ENCODE measurements at places on chromosomes 4 and X. TPM values are rescaled to one million over a fixed set of nuclear protein-coding genes. Genes with fewer than 3 reads are reported as not detected.

The ARSJ gene
- not detected for total RNA-seq

The ZFP92 gene
- total RNA-seq, result 1.7 TPM

The BCORL1 gene
- total RNA-seq, result 10.2 TPM

The CLDN34 gene
- not detected for total RNA-seq

The RBM47 gene
- total RNA-seq, result 2.2 TPM

The PCDH18 gene
- not detected for total RNA-seq

The AMOT gene
- 0.38 TPM for total RNA-seq

The MID1 gene
- total RNA-seq, result 0.20 TPM

The TRIM75 gene
- not detected for total RNA-seq

The AVPR2 gene
- total RNA-seq, result not detected

The PTCHD1 gene
- not detected for total RNA-seq

The GABRG1 gene
- total RNA-seq, result not detected

The DTHD1 gene
- 2.9 TPM for total RNA-seq

The ASB11 gene
- not detected for total RNA-seq

All from activated CD8-positive, alpha-beta memory T cell treated with anti-CD3 and anti-CD28 coated beads, Interleukin-2, amount 10 ng/mL, durations not matched to agents 7 days and 5 days (primary cell).